ENCODE measurements at places on chromosomes 12 and 14.

- no peak for DNase-seq
Observed at GRCh38 chr12:26106347-26106746, 18.5 kb downstream of the BHLHE41 start.

DNA sequence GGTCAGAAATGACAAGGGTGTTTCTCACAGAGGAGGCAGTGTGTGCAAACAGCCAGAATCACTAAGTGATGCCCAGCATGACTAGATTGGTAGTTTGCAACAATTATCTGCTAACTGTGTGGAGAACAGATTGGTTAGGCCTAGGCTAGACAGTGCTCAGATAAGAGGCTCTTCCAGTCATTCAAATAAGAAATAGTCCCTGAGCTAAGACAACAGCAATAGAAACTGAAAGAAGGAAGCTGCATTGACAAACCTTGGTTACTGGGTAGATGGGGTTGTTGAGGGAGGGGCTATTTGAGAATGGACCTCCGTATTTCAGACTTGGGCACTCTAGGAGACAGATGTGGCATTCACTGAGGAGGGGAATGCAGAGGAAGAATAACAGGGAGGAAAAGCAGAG lies 255.0 kb upstream of the NPAS3 start:
- peak; percentile 44 for DNase-seq

DNA sequence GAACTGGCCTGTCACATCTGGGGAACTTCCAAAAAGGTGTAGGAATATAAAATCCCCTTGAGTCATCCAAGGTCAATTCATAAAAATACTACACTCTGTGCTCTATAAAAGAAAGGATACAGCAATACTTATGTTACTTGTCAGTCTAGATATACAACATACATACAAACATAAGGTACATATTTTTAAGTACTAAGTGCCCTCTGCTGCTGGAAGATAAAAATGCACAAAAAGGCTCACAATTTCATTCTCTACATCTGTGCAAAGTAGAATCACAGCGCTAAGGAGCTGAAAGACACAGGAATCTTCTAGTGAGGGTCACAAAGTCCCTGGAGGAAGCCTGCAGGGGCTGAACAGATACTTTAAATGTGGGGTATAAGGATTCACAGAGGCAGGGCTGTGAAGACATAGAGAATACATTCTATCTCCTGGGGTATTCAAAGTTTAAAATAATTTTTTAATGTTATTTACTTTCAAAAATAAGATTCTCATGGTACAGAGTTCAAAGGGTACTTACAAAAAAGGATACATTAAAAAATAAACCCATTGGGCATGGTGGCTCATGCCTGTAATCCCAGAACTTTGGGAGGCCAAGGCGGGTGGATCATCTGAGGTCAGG lies 10.2 kb upstream of the GOLGA5 start:
- peak; percentile 71 for DNase-seq

DNA sequence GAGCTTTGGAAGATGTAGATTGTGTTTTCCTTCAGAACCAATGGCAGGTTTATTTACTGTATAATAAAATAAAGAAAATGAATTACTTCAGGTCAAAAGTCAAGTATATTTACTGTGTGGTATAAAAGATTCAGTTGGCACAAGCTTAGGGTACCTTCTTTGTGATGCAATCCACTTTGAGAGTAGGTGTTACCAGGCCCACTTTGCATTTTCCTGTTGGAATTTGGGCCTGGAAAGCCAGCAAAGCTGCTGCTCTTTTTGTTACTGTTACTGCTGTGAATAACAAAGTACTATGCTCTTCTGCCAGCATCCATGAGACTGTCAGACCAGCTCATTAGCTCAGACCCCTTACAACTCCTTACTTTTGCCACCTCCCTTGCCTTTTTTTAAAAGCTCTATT lies 649.0 kb upstream of the SEL1L start:
- DNase-seq: no peak

DNA sequence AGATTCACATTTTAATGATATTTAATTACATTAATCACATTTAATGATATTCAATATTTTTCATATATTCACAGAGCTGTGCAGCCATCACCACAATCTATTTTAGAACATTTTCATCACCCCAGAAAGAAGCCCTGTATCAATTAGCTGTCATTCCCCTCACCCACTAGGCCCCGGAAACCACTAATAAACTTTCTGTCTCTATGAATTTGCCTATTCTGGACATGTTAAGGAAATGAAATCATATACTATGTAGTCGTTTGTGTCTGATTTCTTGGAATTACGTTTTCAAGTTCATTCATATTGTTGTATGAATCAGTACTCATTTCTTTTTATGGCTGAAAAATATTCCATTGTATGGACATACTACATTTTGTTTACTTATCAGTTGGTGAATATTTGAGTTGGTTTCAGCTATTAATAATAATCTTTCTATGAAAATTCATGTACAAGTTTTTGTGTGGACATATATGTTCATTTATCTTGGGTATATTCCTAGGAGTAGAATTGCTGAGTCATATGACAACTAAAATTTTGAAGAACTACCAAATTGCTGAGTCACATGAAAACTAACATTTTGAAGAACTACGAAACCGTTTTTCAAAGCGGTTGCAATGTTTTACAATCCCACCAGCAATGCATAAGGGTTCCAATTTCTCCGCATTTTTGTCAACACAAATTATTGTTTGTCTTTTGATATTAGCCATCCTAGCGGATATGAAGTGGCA lies 11.7 kb upstream of the OTOGL start:
- no peak for DNase-seq

DNA sequence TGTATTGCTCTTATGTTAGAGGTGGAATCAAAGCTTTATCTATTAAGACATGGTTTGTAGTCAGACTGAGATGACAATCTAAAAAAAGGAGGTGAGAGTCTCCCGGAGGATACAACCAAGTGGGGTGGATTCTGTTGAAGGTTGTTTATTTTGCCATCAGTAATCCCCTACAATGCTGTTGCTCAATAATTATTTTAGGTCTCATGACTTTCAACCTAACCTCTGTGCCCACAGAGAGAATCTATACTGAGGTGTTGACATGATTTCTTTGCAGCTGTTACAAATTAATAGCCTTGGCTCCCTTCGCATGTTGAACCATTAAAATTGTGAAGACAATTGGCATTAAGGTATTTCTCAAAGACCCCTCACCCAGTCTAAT lies 28.7 kb upstream of the FOS start:
- DNase-seq: no peak

DNA sequence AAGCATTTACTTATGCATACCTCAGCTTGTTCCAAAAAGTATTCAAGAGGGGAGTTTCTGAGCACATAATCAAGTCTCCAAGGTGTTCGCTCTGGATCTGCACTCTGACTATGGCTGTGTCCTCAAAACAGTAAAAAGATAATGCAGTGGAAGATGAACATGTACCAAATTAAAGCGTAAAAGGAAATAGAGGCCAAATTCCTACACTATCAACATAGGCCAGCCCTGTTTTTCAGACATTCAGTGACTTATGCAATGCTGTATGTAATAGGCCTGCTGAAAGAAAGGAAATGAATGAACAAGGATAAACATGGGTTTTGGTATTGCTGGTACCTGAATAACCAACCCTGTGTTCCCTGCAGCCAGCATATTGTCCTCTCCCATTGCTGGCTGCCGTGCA lies 115.7 kb downstream of the SAMD4A start:
- no peak for DNase-seq

- DNase-seq: no peak
Observed at GRCh38 chr14:80974679-80975078, 19.3 kb downstream of the TSHR start.

- peak; percentile 4 for DNase-seq
Observed at GRCh38 chr14:64465191-64465822, at the start of gene AKAP5. Gene AKAP5, plus strand, starts transcription at chr14:64465499. Its CDS starts 2,896 bp downstream, at chr14:64468395.

DNA sequence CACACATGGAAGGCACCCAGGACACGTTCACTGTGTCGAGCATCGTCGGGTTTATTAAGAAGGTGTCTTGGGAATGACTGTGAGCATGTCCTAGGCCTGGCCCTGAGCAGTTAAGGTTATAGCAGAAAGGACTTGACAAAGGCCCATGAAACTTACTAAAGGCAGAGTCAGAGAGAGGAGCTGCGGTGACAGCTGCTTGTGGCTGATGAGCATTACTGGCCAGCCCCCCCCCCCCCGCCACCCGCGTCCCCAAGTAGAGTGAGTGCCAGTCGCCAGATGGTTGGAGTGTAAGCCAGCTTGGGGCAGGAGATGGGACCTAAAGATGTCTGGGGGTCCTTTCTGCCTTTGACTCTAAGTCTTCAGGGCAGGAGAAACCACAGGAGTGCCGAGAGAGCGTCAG lies 169.9 kb downstream of the TSPAN9 start:
- DNase-seq: no peak

- no peak for DNase-seq
Observed at GRCh38 chr14:68462683-68463082, 330.2 kb downstream of the ZFP36L1 start.

GRCh38 chr12:42904683-42905418 lies 315.3 kb upstream of the PRICKLE1 start:
- no peak for DNase-seq

DNA sequence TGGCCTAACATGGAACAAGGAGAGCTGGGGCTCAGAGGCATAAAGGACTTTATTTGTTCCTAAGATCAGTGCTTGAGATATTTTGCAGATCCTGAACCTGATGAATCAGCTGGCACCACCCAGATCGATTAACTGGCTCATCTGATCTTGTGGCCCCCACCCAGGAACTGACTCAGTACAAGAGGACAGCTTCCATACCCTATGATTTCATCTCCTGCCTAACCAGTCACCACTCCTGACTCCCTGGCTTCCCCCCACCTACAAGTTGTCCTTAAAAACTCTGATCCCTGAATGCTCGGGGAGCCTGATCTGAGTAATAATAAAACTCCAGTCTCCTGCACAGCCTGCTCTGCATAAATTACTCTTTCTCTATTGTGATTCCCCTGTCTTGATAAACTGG lies 5.1 kb downstream of the C12orf56 start:
- DNase-seq: no peak

DNA sequence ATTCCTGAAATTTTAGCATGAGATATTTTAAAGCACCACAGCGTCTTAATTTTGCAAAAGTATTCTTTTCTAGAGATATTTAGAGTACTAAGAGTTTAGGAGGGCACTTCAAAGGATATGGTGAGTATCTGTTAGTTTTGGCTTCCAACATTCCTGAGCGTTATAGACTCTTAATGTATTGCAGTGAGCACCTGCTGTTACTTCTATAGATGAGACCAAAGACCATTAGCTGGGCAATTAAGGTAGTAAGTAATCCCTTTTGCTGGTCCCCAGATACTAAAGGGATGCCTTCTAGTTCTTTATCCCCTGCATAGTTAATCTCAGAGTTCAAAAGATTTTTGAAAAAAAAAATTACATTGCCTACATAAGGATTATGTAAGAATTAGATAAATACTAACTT lies 975.6 kb downstream of the GALC start:
- DNase-seq: no peak

DNA sequence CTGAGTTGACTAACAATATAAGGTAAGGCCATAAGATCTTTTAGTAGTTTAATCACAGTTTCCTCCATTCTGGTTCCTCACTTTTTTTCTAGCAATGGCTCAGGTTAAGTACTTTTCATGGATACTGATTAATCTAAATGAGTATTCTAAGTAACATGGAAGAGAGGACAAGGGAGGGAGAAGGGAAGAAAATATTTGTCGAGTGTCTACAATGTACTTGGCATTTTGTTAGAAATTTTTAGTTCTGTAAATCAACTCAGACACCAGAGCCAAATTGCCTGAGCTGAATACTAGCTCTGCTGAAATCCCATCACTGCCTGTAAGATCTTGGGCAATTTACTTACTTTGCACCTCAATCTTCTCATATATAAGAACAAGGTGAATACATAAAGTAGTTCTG lies 20.2 kb downstream of the RERG start:
- no peak for DNase-seq

- peak; percentile 46 for DNase-seq
Observed at GRCh38 chr12:56990648-56991318, 15.6 kb downstream of the ZBTB39 start.

DNA sequence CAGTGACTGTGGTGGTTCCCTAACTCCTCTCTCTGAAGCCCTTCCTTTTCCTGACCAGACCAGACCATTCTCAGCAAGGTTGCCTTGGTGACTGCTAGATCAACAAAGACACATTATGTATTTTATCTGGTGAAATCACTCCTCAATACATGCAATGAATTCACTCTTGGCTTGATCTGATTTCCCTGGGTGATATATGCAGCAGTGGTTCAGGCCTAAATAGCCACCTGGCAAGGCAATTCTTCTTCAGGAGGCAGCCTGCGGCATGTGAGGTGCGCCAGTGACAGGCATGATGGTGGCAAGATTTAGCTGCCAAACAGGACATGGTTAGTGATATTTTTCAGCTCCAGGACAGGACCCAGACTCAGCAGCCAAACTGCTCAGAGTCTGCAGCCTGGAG lies 350.3 kb upstream of the CCDC196 start:
- no peak for DNase-seq

DNA sequence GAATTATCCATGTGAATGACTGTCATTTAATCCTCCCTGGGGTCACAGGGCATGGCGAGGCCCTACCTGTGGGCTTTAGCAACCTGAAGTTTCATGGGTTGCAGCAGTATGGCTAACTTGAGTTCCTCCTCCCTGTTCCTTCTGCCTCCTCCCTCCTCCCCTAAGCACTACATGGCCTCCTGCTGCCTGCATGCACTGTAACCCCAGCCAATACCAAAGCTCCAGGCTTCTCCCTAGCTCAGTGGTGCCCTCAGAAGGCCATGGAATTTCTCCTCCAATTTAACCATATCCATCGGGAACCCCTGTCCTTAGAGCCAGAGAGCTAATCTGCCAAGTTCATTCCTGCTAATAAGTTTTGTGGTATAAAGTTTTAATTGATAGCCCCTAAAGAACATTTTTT lies 95.1 kb downstream of the NT5DC3 start:
- DNase-seq: no peak

GRCh38 chr14:61609191-61609843 lies 86.0 kb upstream of the HIF1A start:
- DNase-seq: no peak

DNA sequence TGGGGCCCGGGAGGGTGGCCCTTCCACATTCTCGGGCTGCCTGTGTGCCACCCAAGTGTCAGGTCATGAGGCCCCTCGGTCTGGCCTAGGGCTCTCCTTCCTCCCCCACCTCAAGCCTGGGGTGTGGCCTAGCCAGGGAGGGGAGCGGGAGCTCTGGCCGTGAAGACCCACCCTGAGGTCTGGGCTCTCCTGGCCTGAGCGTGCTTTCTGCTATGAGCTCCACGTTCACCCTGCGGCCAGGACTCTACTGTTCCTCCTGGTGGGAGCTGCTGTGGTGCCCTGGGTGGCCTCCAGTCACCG lies 12.0 kb downstream of the PACS2 start:
- no peak for DNase-seq

GRCh38 chr14:101587441-101587911 lies 26.2 kb downstream of the DIO3 start:
- no peak for DNase-seq

GRCh38 chr14:26729851-26730250 lies 132.0 kb upstream of the NOVA1 start:
- no peak for DNase-seq

DNA sequence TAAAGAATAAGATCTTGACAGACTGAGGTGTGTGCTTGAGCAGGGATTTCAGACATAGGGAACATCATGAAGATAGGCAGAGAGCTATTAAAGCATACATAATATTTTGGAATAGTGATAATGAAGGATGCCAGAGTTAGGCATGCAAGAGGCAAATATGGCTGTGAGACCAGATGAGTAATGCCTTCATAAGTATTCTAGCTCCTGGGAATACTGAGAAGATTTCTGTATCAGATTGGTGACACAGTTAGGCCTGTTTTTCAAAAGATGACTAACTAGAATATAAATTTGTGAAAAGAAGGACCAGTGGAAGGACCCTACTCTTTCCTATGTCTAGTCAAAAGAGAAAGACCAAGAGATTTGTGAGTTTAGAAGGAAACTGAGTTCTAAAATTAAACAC lies 108.8 kb downstream of the TXNDC16 start:
- DNase-seq: no peak

- DNase-seq: no peak
Observed at GRCh38 chr12:65081496-65081895, 39.6 kb downstream of the WIF1 start.

All from RPMI8226 (cell line).